ENCODE measurements at places on chromosomes 7 and 10. TPM values are rescaled to one million over a fixed set of nuclear protein-coding genes. Genes with fewer than 3 reads are reported as not detected.

The ERVW-1 gene
- not detected for total RNA-seq

The PIP gene
- total RNA-seq: not detected

The OPN4 gene
- not detected for total RNA-seq

The HOGA1 gene
- total RNA-seq: not detected

The BCCIP gene
- total RNA-seq: 72.6 TPM

The KLHDC10 gene
- total RNA-seq: 23.1 TPM

The TDRD1 gene
- total RNA-seq: 0.07 TPM

The TCAF2 gene
- 36.5 TPM for total RNA-seq

The PDZD7 gene
- 0.44 TPM for total RNA-seq

The SRRM3 gene
- 0.12 TPM for total RNA-seq

The GRM3 gene
- not detected for total RNA-seq
